Stimulated activated CD4-positive, alpha-beta T cell treated with anti-CD3 and anti-CD28 coated beads, Interleukin-1b, Interleukin-23, amount 100 ng/mL, for 24 hours (primary cell): ENCODE measurements at places on chromosomes 4 and X.

GRCh38 chr4:164802301-164802901 is 48.5 kb downstream of the SMIM31 start:
- no peak for DNase-seq

DNA sequence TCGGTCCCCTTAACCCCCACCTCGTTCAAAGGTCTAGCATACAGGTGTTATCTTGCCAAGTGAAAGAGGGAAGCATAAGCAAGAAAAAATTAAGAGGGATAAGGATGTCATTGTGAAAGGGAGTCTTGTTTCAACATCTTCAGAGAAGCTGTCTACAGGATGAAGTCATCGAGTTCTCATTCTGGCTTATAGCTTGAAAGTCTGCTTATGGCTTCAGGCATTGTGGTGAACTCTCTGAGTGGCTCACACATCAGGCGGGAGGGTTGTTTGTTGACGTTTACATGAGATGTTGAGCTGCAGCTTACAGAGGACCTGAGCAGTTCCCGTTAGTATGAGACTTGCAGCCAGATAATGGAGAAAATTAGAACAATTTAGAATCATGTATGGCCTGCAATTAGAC is 16.6 kb downstream of the MAGEA9B start:
- no peak for DNase-seq

DNA sequence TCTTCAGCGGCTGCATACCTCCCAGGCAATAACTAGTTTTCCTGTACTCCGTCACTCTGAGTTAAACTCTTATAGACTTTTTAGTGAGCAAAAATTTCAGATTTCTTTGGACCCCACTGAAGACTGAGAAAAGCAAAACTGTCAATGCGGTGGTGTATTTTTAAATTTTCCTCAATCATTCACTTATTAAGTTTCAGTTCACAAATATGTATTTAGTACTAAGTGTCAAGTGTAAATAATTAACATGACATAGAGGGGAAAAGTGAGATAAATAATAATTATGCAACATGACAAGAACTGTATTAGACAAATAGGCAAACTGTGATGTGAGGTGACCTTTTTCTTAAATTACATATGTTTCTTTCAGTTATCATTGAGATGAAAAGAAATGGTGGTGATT is 124.4 kb downstream of the NAF1 start:
- no peak for DNase-seq

GRCh38 chrX:37779857-37780256 is at the start of gene CYBB:
Gene CYBB (plus strand): TSS chrX:37780059. CDS start chrX:37780078, 19 bp downstream.
- no peak for DNase-seq

DNA sequence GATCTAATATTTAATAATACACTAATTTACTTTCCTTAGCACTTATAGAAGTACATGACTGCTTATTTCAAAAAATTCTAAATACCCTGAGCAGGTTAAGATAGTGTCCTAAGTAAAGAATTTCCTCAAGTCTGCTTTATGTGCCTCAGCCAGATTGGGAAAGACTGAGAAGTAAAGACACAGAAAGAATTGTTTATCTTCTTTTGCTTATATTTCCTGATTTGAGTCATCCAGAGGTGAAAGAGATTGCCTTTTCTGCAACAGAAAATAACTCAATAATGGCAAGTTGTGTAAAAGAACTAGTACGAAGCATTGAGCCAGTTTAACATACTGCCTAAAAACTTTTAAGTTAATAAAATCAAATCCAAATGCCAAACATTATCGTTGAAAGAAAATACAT is 45.0 kb downstream of the NAF1 start:
- no peak for DNase-seq

- peak; percentile 36 for DNase-seq
Observed at GRCh38 chr4:56821381-56822243, at the start of gene SPINK2. Gene SPINK2 (minus strand): TSS chr4:56821701. CDS start chr4:56821662, 39 bp downstream.

GRCh38 chr4:160546201-160546600 is 1443.3 kb downstream of the RAPGEF2 start:
- no peak for DNase-seq

DNA sequence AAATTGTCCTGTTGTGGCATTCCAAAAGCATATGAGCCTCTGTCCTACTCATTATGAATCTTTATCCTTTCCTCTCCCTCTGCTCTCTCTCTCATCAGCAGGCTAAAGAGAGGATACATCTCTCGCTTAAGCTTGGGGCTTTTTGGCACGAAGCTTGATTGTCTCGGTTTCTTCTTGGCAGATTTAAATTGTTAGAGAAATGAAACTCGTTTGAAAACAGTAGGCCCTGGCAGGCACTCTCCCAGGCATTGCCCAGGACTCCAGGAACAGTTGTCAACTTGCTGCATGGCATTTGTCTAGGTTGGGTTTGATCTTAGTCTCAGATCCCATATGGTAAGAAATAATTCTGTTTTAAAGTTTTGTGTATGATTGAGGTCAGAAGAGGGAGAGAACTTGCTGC is 35.5 kb downstream of the NAA11 start:
- DNase-seq: no peak

DNA sequence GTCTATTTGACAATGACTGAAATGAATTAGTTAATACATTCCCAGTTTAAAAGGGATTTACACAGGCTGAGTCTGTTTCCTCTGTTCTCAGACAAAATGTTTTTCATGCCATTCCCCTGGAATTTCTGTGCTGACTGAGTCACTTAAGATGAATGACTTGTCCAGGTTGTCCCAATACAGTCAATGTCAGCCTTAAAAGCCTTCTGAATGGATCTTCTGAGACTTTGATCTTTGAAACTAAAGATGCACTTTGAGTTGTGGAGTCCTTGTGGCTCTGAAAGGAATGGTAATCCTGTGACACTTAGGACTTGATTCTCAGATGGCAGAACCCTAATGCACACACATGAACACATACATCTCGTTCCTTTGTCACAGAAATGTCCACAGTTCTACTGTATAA is 622.2 kb upstream of the GRID2 start:
- no peak for DNase-seq

GRCh38 chr4:182338063-182338462 is 94.9 kb downstream of the TENM3 start:
- no peak for DNase-seq

DNA sequence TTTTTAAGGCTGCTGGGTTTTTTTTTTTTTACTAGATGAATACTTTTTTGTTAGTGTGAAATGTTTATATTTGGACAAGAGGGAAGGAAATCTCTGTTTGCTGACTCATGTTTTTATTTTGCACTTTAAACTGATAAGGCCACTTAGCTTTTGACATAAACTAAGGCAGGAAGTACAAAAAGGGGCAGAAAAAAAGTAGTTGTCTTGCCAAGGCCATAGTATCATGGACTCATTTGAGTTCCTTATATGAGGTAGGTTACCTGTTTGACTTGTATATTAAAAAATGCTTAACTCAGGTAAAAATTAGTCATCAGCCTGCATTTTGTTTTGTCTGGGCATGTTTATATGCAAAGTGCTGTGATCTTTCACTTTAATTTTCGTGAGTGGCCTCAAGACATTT is 26.0 kb downstream of the SMAD1 start:
- no peak for DNase-seq

DNA sequence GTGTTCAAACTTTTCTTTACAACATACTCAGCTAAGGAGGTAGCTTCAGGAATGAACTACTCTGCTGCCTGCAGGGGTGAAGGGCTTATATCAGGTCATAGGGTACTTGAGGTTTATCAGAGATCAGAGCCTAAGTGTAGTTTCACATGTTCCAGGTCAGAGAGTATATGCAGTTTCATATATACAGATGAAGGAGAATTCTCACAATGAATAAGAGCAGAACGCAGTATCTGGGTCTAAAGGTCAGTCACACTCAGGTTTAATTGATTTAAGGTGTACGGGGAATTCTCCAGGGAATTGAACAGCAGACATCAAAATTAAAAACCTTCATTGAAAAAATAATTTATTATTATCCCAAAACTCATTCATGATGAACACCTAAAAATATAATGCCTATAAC is 700.6 kb downstream of the TECRL start:
- no peak for DNase-seq

GRCh38 chrX:9475984-9476383 is 11.1 kb downstream of the TBL1X start:
- no peak for DNase-seq

DNA sequence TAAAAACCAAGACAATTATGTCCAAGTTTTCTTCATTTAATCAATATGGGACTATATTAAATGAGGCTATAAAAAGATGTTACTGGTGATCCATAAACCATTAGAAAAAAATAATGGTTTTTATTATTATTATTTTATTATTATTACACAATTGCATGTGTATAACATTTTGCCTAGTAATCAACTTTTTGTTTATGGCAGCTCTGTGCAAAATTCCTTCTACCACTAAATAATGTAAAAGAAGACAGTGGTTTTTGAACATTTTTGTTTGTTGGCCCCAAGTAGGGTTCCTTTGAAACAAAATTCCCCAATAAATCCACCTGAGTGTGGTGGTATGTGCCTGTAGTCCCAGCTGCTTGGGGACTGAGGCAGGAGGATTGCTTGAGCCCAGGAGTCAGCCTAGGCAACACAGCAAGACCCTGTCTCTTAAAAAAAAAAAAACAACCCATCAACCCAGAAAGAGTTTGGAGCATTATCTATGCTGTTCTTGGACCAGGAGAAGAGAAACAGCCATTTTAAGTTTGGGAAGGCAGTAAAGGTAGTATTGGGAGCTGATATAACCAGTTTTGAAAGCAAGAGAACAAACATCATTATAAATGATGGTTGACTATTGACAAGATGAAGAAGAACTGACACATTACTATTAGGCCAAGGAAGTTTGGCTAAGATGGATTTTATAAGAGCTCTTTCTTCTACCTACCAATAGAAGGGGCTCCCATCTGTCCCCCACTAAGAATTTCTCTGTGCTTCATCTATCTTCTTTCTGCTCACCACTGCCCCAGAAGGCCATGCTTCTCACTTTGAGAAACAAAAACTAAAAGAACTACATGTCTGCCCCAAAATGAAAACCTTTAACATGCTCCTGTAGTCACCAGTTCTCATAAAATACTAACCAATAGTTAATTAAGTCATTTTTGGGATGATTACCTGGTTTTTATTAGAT is 2.2 kb downstream of the TMEM156 start:
- DNase-seq: no peak

- DNase-seq: no peak
Observed at GRCh38 chrX:43559644-43560043, 96.5 kb upstream of the MAOA start.

GRCh38 chr4:72666910-72667309 is 97.9 kb upstream of the ADAMTS3 start:
- no peak for DNase-seq

- DNase-seq: no peak
Observed at GRCh38 chr4:153318696-153319320, 25.7 kb upstream of the MND1 start.

DNA sequence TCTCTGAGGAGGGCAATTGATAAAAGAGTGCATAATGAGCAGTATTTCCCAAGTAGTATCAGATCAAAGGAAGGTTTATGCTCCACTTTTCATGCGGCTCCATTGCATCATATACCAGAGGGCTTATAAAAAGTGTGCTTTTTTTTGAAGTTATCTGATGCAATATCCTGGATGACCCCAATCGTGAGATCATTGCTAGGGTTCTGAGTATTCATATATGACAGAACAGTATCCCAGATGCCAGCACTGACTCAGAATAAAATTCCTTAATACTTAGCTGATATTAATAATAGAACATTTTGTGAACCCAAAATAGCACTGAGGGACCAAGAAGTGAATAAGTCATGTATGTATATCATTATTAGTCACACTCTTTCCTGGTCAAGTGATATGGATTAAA is 945.5 kb upstream of the AGA start:
- DNase-seq: no peak

DNA sequence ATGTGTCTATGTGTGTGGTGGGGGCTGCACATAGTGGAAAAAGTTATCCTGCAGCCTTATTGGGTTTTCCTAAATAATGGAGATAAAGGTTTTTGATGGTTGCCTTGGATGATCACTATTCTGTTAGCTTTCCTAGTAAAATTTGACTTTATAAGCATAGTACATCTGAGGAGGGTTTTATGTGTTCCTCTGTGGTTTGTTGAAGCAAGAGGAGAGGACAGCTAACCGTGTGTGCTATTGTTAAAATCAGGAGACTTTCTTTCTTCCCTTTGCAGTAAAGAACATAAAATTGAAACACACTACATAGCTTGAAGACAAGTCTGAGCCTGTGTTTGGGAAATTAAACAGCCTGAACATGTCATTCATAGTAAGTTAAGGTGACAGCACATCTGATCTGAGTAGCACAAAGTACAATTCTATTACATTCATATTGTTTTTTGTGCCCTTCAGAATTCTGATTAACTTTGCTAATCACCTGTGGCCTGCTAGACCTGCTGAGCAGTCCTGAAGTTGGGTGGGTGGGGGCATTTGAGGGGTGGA is 36.8 kb downstream of the C4orf51 start:
- no peak for DNase-seq

DNA sequence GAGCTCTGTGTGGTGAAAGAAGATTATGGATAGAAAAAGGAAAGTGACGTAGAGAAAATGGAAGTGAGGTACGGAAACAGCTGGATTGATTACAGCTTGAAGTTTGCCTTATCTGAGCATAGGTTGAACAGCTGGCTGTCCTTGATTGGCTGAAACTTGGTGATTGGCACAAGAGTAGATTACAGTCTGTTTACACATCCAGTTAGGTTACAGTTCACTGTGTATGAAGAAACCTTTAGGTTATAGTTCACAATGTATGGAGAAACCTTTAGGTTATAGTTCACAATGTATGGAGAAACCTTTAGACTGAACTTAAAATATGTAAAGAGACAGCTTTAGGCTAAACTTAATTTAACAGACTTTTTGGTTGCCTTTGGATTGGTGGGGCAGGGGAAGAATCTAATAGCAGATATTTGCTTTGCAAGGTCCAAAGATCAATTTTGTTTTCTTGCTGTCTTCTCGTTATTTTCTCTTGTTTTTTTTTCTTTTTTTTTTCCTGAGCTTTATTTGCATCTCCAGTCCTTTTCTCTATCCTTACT is 15.6 kb upstream of the ART3 start:
- no peak for DNase-seq

DNA sequence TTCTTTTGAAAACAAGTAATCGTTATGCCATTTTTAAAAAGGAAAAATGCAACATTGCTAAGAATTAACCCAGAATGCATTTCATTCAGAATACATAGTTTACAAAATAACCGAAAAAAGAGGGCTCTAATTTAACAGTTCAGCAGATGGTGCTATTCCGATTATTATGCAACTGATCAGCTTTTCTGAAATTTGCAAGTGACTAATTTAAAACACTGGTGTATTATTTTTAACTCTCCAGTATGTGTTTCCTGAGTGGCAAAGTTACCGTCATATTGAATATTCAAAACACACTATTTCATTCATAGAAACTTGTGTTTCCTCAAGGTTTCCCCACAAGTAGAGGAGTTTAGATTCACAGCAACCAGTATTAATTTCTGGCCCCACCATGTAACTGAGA is 21.1 kb downstream of the ZBTB49 start:
- no peak for DNase-seq

- DNase-seq: no peak
Observed at GRCh38 chrX:17692709-17693346, 44.5 kb upstream of the SCML1 start.

- no peak for DNase-seq
Observed at GRCh38 chrX:63765712-63766111, 19.3 kb downstream of the ARHGEF9 start.
